ENCODE measurements at places on chromosomes 12 and 14.

DNA sequence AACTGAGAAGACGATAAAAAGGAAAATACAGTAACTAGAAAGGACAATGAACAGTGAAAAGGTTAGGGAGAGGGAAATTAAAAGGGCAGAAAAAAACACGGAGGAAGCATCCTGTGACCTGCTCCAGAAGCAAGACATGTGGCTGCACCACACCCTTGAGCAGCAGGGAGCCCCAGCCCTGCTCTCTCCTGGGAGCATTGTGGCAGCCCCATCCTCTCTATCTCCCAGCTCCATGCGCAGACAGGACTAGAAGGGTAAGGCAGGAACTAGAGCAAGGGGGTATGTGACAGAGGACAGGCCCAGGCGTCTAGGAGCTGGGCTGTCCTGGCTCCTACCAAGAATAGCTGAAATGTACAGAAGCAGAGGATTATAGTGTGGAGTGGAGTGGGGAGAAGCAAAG, 38.6 kb upstream of the SMUG1 start:
- peak; percentile 4 for DNase-seq

DNA sequence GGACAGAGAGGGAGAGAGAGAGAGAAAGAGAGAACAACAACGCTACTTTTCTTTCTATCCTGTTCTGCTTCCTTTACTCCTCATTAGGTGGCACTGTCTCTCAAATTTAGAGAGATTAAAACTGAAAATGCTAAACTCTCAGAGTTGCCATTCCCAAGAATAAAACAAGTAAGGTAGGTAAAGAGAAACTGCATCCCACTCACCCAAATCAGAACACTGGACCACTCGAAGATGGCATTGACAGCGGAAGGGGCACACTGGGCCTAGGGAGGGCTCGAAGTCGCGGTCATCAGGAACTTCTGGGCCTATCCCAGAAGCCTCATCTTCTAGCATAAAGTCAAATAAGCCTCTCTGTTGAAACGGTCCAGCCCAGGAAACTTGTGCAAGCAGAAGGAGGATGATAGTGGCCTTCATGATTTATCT, 4.5 kb downstream of the DCN start:
- DNase-seq, result no peak

DNA sequence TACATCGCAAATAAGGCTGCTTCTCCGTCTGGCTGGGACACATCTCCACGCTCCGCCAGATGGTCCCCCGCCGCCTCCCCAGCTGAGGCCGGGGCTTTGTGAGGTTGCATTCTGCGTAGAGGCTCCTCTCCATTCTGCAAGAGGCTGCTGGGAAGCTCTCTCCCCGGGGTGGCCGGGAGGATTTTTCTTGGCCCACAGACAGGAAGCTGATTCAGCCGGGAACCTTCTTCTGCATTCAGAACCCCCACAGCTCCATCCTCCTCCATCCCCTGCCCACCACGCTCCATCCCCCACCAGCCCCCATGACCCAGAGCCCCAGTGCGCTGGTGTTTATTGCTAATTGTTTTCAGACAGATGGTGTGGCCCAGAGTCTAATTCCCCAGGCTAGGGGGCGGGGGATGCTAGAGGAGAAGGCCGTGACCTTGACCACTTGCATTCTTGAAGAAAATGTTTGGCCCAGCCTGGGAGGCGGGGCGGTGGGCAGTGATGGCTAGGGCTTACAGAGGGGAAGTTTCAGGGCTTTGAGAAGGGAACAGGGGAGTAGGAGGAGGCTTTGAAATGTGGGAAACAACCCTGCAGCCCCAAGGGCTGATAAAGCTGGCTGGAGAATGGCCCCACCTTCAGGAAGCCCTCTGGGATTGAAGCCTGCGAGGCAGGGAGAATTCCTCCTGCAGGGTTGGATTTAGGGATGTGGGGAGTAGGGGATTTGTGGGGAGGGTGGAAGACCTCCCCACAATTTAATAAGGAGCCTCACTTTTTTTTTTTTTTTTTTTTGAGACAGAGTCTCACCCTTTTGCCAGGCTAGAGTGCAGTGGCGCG, 88.5 kb upstream of the NCOR2 start:
- DNase-seq, result peak; percentile 7

- no peak for DNase-seq
Measured at GRCh38 chr14:100536121-100536510, 51.1 kb downstream of the BEGAIN start.

GRCh38 chr12:32366714-32367113, 32.6 kb upstream of the FGD4 start:
- DNase-seq, result no peak

DNA sequence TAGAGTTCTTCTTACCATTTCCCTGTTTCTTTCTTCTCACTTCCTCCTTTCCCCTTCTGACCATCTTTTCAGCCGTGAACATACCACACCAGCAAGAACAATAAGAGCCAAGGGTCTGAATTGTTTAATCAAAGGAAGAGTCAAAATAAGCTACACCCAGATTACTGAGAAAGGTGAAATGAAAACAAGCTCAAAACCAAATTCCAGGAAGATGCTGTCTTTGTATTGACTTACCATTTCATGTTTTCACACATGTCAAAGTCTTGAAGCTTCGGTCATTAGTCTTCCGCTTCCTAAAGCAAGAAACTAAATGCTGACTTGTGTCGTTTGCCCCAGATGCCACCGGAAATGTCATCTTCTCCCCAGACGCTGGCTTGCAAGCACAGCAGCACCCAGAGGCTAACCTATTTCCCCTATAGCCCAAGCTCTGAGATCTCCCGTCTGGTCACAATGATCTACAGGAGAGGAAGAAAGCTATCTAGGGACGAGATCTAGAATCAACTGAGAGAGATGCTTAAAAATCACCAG, 136.5 kb upstream of the AMIGO2 start:
- DNase-seq, result no peak

- DNase-seq, result no peak
Measured at GRCh38 chr14:61203081-61203753, 77.9 kb downstream of the TMEM30B start.

- peak; percentile 14 for DNase-seq
Measured at GRCh38 chr12:38328306-38328895, 11.8 kb downstream of the ALG10B start.

DNA sequence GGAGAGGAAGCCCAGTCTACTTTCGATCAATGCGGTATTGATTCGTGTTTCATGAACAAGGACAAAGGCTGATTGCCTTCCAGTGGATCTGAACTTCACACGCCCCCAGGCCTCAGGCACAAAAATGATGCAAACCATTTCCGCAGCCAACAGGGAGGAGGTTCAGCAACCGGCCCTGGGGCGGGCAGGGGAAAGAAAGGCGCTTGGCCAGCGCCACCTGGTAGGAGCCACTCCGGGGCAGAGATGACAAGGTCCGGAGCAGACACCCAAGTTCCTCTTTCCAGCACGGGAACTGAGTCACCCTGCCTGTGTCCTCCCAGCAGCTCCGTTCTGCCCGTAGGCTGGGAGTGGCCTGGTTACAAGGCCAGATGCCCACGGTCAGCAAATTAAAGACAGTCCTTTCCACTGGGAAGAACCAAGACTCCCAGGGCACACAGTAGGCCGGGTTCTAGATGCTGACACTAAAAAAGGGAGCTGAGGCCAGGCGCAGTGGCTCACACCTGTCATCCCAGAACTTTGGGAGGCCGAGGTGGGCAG, 136.3 kb downstream of the SCARB1 start:
- no peak for DNase-seq

GRCh38 chr12:132258543-132258942, 70.8 kb downstream of the GALNT9 start:
- no peak for DNase-seq

DNA sequence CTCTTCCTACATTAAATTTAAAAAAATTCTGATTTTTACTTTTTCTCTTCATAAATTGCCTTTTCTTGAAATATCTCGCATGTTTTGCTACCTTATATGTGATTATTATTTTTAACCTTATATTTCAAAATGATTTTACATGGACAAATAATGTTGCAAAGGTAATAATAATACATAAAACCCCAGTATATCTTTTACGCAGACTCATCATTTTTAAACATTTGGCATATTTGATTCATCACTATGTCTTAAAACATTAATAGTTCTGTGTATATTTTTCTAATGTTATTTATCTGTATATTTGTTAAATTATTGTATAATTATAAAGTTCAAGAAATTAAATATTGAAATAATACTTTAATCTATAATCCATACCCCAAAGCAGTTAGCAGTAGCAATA, 350.8 kb downstream of the RPL10L start:
- DNase-seq, result no peak

DNA sequence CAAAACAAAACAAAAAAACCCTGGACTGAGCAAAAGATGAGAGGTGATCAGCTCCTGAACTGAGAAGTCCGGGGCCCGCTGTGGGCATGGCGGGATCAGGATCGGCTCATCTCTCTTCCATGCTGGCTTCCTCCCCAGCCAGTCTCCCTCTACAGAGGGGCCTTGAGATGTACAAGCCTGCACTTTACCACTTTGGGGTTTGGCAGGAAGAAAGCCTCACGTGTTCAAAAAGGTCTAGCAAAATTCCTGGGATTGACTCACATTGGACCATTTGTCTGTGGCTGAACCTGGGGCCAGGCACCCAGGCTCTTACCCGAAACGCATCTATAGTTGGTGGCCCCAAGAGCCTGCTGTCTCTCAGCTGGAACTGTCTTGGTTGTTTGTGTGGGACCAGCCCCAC, 89.0 kb downstream of the SLC24A4 start:
- no peak for DNase-seq

DNA sequence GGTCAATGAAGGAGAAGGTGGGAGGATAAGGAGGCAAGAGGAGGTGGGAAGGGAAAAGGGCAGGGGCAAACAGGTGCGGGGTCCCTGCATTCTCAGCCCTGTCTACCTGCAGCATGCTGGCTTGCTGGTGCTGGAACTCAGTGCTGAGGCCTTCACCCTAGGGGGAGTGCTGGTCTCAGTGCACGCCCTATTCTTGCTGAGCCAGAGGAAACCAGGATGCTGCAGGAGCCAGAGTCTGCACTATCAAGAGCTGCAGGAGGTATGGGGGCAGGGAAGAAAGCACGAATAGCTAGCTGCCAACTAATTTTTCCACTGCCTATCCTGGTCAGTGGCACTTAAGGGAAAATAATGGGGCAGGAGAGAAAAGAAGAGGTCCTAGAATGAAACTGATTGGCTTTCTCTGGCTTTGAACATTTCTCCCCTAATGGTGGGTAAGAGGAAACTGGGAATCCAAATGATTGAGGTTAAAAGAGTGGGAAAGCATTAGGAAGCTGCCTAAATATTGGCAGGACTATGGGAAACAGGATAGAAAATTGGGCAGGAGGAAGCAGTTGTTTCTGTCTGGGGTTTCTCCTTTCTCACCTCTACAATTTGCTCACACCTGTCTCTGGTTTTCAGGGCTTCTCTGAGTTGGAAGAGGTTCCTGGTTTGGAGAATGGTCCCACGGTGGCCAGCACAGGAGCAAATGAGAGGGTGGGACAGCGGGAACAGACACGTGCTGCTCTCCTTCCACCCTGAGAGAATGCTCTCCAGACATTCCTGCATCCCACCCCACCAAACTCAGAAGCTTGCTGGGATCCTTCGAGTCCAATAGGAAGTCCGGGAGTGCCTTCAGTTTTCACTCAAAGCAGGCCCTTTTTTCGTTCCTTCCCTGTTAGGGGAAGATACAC, 1.9 kb downstream of the TMEM253 start:
- DNase-seq, result peak; percentile 21

GRCh38 chr12:104455578-104456416, 951 bp upstream of the CHST11 start:
- no peak for DNase-seq

DNA sequence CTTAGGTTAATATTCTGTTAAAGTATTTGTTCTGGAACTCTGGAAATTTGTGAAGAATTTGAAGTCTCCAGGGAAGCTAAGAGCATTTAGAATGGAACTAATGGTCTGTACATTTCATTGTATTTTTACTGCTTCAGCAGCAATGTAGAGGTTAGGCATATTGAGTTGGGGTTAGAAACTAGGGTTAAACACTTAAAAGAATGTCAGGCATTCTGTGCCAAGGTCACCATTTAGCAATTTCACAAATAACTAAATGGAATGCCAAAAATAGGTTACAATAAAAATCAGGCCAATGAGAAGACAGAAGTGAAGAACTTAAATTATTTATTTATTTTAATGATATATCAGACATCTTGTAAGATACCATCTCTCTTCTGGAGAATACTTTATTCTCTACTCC, 210.8 kb downstream of the C12orf50 start:
- DNase-seq, result no peak

GRCh38 chr12:15393037-15393436, 70.7 kb downstream of the PTPRO start:
- no peak for DNase-seq

GRCh38 chr12:106132175-106133135, 6.3 kb downstream of the NUAK1 start:
- DNase-seq, result no peak

- no peak for DNase-seq
Measured at GRCh38 chr12:132921685-132922084, 34.3 kb upstream of the CHFR start.

- DNase-seq, result no peak
Measured at GRCh38 chr12:54140588-54141388, 48.0 kb downstream of the SMUG1 start.
